ENCODE measurements at places on chromosomes 12 and 14.

- no peak for DNase-seq
Observed at GRCh38 chr12:56188778-56189098, 545 bp downstream of the SMARCC2 start.

DNA sequence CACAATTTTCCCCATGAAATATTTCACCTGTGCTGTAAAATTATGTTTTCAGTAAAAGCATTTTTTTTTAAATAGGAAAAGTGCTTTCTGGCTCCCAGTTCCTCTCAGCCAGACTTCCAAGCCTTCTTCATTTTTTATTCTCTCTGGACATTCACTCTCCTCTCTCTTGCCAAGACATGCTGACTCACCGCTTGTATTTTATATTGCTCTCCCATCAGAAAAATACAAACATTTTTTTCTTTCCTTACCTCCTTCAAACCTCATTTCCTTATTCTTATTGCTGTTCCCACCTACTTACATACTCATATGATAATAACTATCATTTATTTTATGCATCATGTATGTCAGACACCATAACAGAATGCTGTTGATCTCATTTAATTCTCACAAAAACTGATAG is 37.7 kb upstream of the ZNF641 start:
- no peak for DNase-seq

GRCh38 chr12:119383206-119383605 is 48.7 kb downstream of the CCDC60 start:
- no peak for DNase-seq

DNA sequence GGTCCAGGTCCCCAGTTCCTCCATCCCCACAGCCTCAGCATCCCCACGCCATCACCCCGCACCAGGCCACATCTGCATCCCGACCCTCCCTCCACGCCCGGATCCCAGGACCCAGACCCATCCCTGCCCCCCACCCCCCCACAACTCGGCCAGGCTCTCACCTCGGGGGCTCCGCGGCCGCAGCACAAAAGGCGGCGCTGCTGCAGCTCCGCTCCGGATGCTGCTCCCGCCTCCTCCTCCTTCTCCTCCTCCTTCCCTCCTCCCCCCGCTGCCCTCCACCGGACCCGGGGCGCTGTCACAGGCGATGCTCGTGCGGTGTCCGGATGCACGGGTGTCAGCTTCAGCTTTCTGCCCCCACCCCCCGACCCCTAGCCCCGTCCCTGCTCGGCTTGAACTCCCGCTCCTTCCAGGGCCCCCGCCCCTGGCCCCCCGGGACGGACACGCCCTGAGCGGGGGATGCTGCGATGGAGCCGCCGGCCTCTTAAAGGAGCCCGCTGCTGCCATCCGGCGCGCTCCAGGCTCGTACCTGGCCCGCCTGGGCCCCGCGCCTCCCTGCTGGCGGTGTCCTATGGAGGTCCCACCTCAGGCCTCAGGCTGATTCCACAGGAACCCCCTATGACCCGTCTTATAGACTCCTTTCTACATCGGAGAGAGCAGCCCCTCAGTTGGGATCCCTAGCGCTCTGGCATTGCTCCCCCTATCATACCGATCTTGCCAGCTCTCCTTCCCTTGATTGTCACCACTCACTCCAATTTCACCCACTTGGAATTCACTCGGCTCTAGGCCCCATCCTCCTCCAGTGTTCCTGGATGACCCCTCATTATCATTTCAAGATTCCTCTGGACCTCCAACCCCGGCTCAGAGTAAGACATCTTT is at the start of gene MAP3K12:
MAP3K12 (minus strand) TSS at position 193 of the 876 bp plus-strand sequence. CDS start 12,067 bp downstream, outside the sequence.
- DNase-seq = peak; percentile 41

DNA sequence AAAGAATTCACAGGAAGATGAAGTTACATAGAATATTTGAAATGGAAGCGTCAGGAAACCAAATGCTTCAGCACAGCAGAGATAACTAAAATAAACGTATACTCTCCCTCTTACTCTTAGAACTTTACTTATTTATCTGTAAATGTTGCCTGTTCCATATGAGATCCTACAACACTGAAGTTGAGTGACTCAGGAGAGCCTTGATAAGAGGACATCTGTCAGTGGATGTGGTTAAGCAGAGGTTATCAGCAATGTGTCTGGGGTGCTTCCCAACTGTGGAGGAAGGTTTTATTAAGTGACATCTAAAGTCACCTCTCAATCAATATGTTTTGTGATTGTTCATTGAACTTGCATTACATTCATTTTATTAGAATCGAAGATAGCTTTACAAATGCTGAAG is 81.9 kb downstream of the NEDD1 start:
- DNase-seq = no peak

GRCh38 chr12:64600164-64600561 is 10.1 kb upstream of the RASSF3 start:
- DNase-seq = no peak

- no peak for DNase-seq
Observed at GRCh38 chr12:48923117-48923516, 2.2 kb downstream of the FKBP11 start.

- no peak for DNase-seq
Observed at GRCh38 chr12:119870457-119870856, 6.7 kb downstream of the CIT start.

GRCh38 chr12:123019841-123020138 is 39.3 kb downstream of the ARL6IP4 start:
- no peak for DNase-seq

DNA sequence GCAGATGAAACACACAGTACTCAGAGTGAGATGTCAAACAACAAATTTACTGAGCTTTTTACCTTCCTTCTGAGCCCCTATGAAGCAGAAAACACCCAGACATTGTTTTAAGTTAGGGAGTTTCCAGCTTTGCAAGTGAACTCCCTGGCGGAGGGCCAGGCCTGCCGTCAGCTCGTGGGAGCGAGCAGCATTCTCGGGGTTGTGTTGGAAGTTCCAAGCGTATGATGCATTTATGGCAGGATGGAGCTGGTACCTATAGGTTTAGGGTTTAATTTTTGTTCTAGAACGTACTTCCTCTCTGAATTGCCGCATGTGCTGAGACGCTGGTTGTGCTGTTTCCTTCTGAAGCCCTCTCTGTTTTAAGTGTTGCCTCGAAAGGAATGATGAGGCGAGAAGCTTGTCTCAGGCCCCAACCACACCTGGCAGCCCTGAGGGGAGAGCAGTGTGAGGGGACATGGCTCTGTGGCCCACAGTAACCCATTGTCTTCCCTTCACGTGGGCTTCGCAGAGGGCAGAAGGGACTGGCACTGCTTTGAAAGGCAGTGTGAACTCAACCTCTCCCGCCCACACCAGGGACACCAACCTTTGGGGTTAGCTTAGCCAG is 76.6 kb downstream of the SSPN start:
- no peak for DNase-seq

DNA sequence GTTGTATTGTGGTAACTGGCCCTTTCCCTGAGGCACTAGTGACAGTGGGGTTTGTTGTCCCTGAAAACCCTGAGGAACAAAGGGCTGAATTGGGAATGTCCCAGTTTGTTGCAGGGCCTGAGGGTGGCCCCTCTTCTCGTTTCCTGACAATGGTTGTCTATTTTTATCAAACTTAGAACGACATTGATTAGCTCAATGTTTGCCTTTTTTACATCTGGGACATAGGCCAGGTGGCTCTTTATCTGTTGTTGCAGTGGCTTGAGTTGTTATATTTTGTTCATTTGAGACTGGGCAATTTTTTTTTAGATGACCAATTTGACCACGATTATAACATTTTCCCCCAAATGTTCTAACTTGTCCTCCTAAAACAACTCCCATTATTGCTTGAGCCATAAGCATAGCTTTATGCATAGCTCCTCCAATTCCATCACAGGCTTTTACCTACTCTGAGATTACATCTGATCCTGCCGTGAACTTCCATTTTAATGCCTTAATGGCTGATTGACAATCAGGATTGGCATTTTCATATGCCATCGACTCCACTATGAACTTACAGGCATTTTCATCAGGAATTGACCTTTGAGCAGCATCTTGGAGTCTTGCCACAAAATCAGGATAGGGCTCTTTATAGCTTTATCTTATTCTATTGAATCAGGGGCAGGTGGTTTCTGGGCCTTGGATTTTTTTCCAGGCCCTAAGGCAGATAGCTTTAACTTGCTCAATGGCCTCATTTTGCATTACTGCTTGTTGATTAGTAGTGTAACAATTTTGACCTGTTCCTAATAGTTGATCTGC is 604.3 kb downstream of the ALG10 start:
- DNase-seq = no peak

GRCh38 chr14:22456998-22457594 is 131.9 kb downstream of the DAD1 start:
- DNase-seq = no peak

- DNase-seq = no peak
Observed at GRCh38 chr14:63596998-63597658, 44.5 kb downstream of the WDR89 start.

DNA sequence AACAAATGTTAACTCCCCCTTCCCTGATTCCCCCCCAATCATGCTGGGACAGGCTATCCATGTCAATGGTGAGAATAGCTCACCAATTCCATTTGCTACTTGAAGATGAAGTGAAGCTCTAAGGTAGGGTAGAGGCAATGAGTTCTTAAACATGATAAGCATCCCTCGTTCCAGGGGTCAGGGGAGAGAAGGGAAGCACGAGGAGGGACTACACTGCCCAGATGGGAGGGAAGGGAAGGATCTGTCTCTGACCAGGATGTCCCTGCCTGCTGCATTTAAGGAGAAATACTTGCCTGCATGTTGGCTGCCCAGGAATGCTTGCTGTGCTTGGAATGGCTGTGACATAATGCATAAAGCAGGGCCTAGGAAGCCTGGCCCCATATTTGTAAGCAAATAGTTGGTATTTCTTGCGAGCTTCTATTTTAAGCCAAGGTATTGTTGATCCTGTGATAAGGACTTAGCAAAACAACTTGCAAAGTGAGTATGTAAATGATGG is 155.1 kb downstream of the CEP83 start:
- DNase-seq = no peak

DNA sequence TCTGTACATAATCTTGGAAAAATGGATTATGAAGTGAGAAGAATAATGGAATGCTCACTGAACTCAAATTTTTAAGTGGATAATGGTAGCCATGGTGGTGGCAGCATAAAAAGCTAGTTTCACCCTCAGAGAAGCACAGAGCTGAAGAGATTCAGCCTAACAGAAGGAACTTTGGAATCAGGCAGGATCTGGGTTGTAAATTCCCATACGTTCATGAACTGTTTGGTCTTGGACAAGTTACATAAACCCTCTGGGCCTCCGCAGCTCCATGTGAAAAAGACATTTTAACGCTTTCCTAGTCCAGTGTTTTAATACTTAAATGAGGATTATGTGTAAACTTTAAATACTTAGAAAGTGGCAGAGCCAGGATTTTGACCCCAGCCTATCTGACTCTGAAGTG is 26.6 kb downstream of the JKAMP start:
- no peak for DNase-seq

- DNase-seq = no peak
Observed at GRCh38 chr14:75273272-75274049, 5.2 kb upstream of the FOS start.

GRCh38 chr12:113894697-113895096 is 71.4 kb downstream of the RBM19 start:
- DNase-seq = no peak

GRCh38 chr12:23049180-23049579 is 424.2 kb downstream of the ETNK1 start:
- DNase-seq = no peak

DNA sequence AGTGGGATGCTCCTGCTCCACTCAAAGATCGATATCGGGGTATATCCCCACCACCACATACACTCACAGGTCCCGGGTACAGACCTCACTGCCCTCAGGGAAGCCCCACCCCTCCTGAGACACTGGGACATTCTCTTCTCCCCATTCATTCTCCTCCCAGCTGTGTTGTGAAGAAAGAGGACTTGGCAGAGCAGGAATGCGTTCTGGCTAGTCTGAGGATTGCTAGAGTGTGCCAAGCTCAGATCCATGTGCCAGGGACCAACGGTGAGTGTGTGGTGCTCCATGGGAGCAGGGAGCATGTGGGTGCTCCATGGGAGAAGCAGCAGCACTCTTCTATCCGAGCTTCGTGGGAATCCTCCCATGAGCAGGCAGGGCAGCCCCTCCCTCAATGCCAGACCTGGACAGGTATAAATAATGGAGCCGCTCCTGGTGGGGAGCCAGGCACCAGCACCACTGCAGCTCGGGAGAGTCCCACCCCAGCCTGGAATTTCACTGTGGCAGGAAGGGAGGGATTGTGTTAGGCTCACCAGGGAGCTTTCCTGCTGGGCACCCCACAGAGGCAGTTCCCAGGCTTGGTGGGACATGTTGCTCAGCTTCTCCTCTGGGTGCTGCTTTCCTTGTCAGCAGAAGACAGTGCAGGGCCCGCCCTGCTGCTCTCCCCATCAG is 2.3 kb upstream of the KRT5 start:
- no peak for DNase-seq

- DNase-seq = no peak
Observed at GRCh38 chr12:128766738-128767501, 56.8 kb downstream of the SLC15A4 start.

- DNase-seq = no peak
Observed at GRCh38 chr12:21539797-21540196, 13.7 kb downstream of the SPX start.

- DNase-seq = no peak
Observed at GRCh38 chr14:28652782-28653181, 113.8 kb upstream of the FOXG1 start.

DNA sequence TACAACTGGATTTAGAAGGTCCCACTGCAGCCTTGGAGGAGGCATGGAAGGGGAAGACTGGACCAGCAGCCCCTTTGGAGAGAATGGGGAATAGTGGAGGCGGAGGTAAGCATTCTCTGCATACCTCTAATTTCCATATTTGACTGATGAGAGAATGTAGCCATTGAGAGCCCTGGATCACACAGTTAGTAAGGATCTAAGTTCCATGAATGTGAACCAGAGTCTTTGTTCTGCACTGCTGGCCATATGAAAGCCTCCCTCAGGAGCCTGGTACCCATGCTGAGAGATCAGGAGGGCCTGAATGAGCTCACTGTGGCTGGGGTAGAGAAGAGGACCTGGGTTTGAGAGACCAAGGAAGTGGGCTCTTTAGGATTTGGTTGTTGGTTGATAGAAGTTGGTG is 192.1 kb downstream of the TMEM132C start:
- DNase-seq = no peak

DNA sequence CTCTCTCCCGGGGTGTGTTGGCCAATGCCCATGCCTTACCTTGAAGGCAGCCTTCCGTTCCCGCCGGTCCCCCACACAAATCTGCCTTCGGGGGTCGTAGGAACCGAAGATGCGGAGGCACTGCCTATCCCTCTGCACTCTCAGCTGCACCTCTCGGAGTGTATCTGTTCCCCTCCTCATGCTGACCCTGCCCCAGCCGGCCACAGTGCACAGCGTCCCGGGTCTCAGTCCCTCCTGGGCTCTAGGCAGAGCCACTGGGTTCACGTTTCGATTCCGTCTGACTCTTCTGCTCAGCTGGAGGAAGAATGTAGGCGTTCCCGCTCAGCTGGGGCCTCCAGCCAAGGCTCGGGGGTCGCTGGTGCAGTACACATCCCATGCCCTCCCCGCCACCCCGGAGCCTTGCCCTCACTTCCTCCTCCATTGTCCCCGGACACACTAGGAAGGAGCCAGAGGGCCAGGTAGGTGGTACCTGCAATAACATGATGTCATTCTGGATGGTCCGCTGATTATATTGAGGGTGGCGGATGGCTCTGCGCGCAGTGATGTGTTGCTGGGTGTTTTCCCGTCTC is 1.8 kb downstream of the CTSG start:
- no peak for DNase-seq

- no peak for DNase-seq
Observed at GRCh38 chr12:89087876-89088275, 264.4 kb downstream of the DUSP6 start.
